CD4-positive, alpha-beta T cell treated with Interleukin-15 for 4 hours (primary cell): ENCODE measurements at places on chromosomes 7 and 10.

DNA sequence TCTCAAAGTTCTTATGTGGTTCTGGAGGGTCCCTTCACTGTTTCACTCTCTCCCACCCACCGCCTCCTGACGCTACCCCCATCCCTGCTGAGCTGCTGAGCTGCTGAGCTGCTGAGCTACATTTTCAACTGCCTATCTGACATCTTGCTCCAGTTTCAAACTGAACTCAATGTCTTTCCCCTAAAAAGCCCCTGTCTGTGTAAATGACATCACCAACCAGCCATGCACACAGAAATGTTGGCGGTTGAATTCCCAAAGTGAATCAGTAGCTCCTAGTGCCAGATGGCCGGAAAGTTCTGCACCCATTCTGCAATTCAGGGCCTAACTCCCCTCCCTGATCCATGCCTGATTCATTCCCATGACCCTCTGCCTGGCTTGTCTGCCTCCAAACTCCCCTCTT, 71.2 kb downstream of the WNT2 start:
- DNase-seq, result no peak

DNA sequence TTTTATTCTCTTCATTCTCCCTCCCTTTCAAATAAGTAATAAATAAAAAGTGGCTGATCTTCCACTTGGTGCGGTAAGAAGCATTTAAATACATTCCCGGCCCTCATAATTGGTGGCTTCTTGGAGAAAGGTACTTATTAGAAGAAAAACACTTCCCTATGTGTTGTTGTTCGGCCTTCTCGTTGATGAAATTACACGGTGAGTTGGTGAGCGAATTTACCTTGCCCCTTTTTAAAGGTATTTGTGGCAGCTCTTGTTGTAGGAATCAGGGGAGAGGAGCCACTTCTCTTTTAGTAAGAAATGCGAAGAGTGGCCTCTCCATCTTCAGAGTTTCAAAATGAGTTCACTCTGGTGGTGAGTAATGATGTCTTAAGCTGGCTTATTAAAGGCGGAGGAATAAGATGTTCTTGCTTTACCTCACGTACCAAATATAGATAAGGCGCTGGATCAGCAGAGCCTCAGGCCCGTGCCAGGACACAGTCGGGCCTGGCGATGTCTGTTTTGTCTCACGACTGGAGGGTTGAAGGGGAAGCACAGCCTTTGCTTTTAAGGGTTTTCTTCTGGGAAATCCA, 135.9 kb downstream of the CUX1 start:
- no peak for DNase-seq

- peak; percentile 21 for DNase-seq
Observed at GRCh38 chr10:50622706-50623662, 772 bp downstream of the SGMS1 start.

GRCh38 chr10:126904818-126905701, at the start of gene DOCK1:
Gene DOCK1, plus strand, starts transcription at chr10:126905428. Its CDS starts 90 bp downstream, at chr10:126905518.
- DNase-seq, result no peak

GRCh38 chr7:71354716-71355115, 222.8 kb downstream of the GALNT17 start:
- no peak for DNase-seq

DNA sequence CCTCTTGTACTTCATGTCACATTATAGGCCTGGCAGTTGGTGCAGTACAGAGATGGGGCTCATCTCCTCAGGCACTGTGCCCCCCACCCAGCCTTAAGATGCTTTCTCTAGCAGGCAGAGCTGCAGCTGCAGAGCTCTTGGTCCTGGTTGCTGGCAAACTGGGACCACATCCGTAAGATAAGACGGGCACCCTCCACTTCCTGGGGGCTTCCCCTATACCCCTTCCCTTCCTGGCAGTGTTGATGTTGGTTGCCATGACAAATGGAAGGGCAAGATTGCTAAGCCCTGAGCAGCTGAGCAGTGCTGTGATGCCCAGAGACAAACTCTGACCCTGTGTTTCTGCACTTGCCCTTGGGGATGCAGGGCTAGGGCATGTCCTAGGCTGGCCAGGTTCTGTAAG, 103.4 kb upstream of the ANLN start:
- peak; percentile 83 for DNase-seq
